NCI-H2171 treated with DMSO at 0.1 percent for 48 hours (cell line): ENCODE measurements at places on chromosomes 12 and 14.

DNA sequence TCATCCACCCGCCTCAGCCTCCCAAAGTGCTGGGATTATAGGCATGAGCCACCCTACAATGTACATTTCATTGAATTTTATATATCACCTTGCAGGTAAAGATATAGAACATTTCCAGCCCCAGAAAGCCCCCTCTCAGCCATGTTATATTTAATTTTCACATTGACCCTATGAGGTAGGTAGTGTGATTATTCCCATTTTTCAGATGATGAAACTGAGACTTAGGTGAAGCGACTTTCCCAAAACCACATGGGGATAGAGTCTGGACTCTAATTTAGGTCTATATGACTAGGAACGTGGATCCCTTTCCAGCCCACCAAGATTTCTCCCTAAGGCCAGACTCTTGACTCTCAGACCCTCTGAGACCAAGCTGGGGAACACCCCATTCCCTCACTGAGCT, 15.7 kb upstream of the POP5 start:
- no peak for DNase-seq

- DNase-seq, result no peak
Measured at GRCh38 chr14:92264195-92264594, 58.8 kb upstream of the SLC24A4 start.

DNA sequence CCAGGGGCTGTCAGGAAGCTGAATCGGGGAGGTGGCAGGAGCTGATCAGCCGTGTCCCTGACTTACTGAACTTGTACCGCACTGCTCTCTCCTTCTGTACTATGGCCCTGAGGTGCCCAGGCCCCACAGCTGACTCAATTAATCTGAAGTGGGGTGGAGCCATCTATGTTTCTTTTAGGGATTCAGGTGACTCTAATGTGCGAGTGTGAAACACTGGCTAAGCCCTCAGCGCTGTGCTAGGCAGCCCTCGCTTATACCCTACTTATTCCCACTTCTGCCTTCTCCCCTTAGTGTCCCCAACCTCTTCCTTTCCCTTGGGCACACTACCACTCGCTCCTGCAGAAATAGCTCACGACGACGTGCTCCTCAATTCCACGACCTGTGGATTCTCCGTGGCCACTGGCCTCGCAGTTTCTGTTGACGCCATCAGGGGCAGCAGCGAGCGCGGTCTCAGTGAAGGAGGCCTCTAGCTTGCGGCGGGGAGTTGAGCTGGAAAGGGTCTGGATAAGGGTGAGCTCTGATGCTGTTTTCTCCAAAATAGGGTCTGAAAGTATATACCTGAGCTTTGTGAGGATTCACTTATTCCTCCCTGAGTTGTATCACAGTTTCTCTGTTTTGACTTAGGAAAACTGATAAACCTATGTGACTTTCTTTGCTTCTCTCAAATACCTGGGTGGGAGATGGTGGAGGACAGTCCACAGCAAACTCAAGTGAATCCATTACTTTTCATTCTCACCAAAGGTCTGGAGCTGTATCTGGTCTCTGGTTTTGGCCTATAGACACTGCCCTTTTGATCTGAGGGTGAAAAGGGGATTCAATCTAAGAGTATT, 167.6 kb downstream of the SLC41A2 start:
- DNase-seq, result no peak

GRCh38 chr12:65892841-65893251, 68.6 kb downstream of the HMGA2 start:
- no peak for DNase-seq

- DNase-seq, result no peak
Measured at GRCh38 chr14:29663281-29663801, 264.3 kb downstream of the PRKD1 start.

GRCh38 chr12:50283229-50283923, at the start of gene LIMA1:
LIMA1 (minus strand) TSS chr12:50283520; CDS start chr12:50248751, 34,769 bp downstream.
- peak; percentile 90 for DNase-seq

DNA sequence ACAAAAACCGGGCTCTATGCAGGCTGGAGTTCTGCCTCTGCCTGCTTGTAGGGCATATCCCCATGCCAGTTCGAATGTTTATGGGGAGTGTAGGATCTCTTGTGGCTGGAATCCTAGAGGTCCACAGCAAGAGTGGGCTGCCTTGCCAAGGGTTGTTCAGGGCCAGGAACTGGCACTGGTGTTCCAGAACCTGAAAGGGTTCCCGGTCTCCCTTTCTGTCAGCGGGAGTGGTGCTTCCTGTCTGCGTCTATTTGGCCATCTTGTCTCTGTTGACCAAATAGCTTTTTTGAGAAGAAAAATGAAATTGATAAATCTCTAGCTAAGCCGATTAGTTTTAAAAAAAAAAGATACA, 17.8 kb downstream of the OLR1 start:
- DNase-seq, result no peak

DNA sequence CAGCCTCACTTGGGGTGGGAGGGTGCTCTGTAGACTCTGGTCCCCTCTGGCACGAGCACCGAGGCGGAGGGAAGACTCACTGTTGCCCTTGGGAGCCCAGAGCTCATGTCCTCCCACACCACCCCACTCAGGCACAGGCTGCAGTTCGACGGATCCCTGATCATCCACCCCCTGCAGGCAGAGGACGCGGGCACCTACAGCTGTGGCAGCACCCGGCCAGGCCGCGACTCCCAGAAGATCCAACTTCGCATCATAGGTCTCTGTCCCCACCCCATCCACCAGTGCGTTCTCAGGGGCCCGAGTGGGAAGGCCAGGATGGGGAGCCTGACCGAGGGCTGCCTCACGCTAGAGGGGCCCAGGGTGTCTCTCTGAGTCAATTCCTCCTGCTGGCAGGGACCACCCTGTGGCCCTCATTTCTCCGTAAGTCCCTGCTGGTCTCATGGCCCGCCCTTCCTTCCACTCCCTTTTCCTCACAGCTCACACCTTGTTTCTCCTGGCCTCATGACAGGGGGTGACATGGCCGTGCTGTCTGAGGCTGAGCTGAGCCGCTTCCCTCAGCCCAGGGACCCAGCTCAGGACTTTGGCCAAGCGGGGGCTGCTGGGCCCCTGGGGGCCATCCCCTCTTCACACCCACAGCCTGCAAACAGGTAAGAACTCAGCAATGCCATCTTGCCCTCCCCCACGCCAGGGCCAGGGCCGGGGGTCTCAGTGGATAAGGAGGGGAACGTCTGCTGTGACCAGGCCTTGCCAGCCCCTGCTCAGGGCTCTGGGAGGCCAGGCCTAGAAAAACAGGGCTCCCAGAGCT, 27.0 kb downstream of the PAPLN start:
- no peak for DNase-seq

DNA sequence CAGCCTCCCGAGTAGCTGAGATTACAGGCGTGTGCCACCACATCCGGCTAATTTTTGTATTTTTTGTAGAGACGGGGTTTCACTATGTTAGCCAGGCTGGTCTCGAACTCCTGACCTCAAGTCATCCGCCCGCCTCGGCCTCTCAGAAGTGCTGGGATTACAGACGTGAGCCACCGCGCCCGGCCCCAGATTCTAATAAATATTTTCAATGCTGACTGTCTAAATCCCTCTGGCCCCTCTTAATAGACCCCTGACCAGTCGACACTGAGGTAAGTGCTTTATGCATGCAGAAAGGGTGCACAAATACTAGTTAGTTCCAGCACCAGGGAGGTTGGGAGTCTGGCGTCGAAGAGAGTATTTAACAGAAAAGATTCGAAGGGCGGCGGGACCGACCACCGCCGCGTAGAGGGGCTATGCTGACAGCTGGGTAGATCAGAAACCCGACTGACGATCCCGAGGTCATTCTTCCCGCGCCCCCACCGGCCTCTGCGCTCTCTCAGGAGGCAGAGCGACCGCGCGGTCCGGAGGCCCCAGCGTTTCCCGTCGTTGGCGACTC, 1.1 kb upstream of the SPATS2 start:
- DNase-seq, result no peak

DNA sequence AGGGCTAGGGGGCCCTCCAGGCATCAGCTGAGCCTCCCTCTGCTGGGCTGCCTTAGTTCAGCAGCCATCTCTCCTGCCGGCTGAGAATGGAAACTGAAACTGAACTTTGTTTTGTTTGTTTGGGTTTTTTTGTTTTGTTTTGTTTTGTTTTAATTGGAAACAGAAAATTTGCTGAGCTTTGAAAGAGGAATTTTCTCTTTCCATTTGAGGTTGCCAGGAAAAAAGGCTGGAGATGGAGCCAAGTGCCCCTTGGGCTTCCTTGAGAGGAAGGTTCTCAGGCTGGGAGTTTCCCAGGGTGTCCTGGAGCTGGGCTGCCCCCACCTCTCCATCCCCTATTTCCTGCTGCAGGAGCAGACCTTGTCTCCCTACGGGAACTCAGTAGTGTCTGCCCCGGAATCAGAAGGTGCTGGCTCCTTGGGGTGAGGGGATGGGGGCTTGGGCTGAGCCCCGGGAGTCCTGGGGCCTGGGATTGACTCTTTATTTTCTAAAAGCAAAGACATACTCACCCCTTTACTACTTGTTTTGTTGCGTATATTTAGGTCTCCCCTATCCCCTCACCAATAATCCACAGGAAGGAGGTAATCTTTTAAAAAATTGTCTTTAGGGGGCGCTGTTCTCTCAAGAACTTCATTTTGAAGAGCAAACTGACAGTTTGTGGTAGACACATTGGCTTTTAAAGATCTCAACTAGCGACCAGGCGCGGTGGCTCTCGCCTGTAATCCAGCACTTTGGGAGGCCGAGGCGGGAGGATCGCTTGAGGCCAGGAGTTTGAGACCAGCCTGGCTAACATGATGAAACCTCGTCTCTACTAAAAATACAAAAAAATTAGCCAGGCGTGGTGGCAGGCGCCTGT, 21.3 kb upstream of the OASL start:
- DNase-seq, result peak; percentile 6

- DNase-seq, result no peak
Measured at GRCh38 chr12:52851787-52852186, 3.0 kb upstream of the KRT78 start.

DNA sequence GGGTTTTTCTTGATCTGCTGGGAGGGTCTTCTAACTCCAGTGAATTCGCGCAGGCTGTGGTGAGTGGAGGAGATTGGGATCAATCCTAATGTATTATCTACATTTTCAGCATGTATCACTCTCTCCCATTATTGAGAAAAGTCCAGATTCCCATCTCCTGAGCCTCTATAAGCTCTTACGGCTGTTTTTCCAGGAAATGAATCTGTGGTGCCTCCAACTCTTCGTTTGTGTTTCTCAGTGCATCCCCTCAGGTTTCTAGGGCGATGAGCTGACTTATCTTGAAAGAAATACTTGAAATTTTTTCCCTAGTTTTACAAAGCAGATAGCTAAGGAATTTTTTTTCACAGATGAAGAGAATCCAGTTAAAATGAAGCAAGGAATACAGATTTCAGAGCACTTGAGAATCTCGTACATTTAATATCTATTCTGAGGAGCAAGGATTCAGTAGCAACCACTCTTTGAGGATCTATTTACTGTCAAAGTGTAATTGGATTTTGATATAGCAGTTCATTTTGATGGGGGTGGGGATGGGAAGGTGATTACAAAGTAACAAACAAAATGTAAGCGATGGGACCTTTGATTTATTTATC, 138.7 kb downstream of the BRMS1L start:
- DNase-seq, result no peak

DNA sequence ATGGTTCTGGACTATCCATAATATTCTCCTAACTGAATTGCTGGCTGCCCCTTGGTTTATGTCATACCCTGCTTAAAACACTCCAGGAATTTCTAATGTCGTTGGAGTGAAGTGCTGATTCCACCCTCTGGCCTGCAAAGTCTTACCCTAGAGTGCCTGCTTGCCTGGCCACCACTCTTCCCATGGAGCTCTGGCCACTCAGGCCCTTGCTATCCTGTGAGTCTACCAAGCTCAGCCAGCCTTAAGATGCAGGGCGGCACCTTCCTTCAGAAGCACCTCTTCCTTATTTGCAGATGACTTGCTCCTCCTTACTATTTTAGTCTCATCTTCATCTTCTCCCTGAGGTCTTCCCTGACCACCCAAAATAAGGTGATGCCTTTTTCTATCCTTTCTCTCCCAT, 35.3 kb downstream of the SLC6A15 start:
- DNase-seq, result no peak

- no peak for DNase-seq
Measured at GRCh38 chr14:74765721-74766120, 2.6 kb downstream of the YLPM1 start.

- no peak for DNase-seq
Measured at GRCh38 chr14:105971593-105972500, 445.5 kb downstream of the TMEM121 start.

GRCh38 chr14:99248761-99249171, 23.2 kb downstream of the BCL11B start:
- DNase-seq, result no peak

DNA sequence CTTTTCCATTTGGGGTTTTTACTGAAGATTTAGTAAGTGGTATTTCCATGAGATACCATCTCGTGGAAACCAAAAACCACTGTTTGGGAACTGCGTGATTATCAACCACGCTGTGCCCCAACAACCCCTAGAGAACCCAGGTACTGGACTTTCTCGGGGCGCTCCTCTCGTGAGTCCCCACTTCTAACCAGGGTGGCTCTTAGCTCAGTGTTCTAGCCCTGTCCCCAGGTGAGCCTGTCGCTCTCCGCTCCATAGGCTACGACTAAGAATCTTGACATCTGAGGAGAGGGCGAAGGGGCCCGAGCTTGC, 686 bp downstream of the MCRS1 start:
- DNase-seq, result no peak

DNA sequence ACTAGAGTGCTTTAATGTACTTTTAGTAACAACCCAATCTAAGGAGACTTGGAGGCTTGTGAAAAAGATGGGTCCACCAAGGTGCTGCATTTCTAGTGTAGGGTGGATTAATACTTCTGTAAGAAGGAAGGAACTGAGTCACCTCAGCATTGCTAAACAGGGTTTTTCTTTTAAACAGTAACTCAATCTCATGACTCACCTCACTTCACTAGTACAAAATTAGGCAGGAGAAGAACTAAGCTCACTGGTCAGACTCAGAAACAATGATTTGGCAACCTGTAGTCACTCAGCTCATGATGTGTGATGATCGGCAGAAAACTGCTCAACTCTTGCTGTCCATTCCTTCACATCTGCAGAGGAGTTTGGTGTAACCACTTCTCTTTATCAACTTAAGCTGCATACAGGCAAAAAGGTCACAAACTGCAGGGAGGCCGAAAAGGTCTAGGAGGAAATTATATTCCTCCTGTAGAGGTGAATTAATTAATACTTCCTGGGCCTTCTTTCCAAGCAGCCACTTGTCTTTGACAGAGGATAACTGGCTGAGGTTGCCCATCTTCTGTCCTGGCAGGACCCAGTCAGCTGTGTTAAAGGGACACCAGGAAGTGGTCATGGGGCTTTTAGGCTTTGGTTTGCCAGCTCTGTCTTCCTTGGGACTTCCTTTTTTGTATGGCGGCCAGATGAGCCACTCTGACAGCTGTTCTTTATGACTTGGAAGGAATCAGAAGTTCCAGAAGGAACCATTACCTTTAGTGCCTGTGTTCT, 466.9 kb downstream of the FUT8 start:
- no peak for DNase-seq
